ENCODE measurements at places on chromosomes 12 and 14. TPM values are rescaled to one million over a fixed set of nuclear protein-coding genes. Genes with fewer than 3 reads are reported as not detected.

GRCh38 chr12:12951504-12951903, 466 bp downstream of the GPRC5D start:
- no peak for DNase-seq

GRCh38 chr14:70014406-70015095, 135.3 kb downstream of the SMOC1 start:
- DNase-seq = no peak

FGF6 gene
- not detected for total RNA-seq

DEGS2 gene
- total RNA-seq = 0.45 TPM
